ENCODE measurements at places on chromosomes 7 and 10. TPM values are rescaled to one million over a fixed set of nuclear protein-coding genes. Genes with fewer than 3 reads are reported as not detected.

The FGL2 gene
- total RNA-seq, result 72.6 TPM

The RET gene
- total RNA-seq, result 1.3 TPM

GRCh38 chr7:151724250-151724915, 152.5 kb downstream of the PRKAG2 start:
- no peak for DNase-seq

GRCh38 chr10:102003541-102003940, 52.4 kb downstream of the ARMH3 start:
- DNase-seq, result no peak

DNA sequence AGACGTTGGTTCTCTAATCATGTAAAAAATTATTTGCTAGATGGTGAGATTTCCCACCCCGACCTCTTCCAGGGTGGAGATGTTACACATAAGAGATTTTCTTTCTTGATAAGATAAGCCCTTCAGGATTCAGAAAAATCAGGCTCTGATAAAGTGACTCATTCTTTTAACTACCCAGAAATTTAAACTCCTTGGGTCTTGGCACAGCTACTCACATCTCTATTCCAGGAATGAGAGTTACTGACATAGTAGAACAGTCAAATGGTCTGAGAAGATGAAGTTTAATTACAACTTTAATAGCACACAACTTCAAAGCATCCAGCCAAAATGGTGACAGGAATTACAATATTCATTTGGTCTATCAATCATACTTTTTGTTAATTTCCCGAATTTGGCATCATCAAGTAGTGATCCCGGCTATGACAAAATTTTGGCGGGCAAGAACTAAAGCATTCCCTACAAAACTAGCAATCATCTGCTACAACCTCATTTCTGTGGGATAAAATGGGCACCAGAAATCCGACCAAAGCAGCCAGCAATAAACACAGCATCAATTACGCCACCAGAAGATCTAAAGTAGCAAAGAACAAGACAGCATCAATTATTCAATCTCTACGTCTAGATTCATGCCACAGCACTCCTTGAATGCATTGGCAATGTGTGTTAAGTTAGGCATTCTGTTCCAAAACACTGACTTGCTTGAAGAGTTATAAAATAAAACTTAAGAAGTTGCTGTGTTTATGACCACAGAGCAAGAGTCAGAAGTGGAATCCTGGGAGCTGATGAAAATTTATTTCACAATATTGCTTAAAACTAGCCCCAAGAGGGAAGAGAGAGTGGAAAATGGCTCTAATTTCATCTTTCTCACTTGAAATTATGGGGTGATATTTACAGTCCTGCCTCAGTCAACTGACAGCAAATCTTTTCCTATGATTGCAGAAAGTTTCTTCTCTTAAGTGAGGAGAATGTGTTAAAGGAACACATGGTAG, 565.7 kb upstream of the ANKRD30A start:
- DNase-seq, result no peak

DNA sequence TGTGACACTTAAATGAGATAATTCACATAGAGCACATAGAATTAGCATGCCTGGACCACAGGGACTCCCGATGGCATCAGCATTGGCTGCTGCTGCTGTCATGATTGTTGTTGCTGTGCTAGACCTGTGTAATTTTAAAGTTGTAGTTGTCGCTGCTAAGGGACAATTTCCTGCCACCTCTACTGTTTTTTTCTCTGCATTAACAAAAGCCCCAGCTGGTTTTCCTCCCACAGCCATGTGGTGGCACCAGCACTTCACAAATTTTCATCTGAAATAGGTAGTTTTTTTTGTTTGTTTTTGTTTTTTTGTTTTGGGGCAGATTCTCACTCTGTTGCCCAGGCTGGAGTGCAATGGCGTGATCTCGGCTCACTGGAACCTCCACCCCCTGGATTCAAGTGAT, 25.4 kb upstream of the PRXL2A start:
- no peak for DNase-seq

GRCh38 chr10:47164126-47164799, 135.7 kb upstream of the GDF10 start:
- DNase-seq, result no peak
